CD4-positive, alpha-beta T cell treated with Interleukin-4 for 1 hour (primary cell): ENCODE measurements at places on chromosomes 4 and X.

DNA sequence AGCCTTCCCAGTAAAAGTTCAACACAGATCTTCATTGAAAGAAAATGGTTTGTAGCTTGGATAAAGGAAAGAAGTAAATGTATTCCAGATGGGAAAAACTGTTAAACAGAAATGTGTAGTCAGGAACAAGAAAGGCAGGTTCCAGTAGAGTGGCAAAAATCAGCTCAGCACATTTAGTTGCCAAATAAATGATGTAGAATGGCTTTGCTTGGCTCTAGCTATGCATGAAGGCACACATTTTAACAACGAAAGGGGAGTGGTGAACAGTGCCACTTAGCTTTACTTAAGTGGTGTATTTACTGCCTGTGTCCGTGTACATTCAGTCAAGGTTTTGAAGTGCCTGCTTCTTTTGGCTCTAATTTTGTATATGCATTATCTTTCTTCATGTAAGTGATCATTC, 644.5 kb upstream of the ATOH1 start:
- DNase-seq: no peak

DNA sequence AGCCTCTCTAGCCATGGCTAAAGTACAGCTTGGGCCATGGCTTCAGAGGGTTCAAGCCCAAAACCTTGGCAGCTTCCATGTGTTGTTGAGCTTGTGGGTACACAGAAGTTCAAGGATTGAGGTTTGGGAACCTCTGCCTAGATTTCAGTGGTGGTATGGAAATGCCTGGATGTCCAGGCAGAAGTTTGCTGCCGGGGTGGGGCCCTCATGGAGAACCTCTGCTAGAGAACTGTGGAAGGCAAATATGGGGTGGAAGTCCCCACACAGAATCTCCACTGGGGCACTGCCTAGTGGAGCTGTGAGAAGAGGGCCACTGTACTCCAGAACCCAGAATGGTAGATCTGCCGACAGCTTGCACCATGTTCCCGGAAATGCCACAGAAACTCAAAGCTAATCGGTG, 59.5 kb downstream of the NEXMIF start:
- no peak for DNase-seq

DNA sequence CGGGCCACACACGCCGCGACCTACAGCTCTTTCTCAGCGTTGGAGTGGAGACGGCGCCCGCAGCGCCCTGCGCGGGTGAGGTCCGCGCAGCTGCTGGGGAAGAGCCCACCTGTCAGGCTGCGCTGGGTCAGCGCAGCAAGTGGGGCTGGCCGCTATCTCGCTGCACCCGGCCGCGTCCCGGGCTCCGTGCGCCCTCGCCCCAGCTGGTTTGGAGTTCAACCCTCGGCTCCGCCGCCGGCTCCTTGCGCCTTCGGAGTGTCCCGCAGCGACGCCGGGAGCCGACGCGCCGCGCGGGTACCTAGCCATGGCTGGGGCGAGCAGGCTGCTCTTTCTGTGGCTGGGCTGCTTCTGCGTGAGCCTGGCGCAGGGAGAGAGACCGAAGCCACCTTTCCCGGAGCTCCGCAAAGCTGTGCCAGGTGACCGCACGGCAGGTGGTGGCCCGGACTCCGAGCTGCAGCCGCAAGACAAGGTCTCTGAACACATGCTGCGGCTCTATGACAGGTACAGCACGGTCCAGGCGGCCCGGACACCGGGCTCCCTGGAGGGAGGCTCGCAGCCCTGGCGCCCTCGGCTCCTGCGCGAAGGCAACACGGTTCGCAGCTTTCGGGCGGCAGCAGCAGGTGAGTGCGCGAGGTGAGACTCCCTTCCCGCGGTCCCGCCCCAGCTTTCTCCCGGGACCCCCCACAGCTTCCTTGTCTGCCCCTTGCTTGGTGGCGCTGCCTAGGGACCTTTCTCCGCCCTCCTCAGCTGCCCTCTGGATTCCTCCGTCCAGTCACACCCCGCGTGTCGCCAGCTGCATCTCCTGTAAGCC, 678 bp downstream of the BMP3 start:
- no peak for DNase-seq

- DNase-seq: no peak
Measured at GRCh38 chr4:78079726-78080430, 22.8 kb downstream of the FRAS1 start.

DNA sequence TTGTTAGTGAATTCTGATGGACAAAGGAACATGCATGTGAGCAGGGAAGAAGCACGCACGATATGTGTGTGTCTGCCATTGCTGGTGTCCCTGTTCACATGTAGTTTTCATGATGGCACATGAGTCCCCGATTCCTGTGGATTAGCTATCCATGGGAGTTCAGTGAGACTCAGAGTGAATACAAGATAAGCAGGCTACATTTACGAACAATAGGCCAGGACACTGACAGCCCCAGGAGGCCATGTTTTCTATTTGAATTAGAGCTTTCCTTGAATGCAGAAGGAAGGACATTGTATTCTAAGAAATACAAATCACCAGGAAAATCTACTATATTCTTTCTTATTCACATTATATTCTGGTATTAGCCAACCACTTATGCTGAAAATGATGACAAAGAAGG, 171.4 kb downstream of the PPP1R2C start:
- no peak for DNase-seq

DNA sequence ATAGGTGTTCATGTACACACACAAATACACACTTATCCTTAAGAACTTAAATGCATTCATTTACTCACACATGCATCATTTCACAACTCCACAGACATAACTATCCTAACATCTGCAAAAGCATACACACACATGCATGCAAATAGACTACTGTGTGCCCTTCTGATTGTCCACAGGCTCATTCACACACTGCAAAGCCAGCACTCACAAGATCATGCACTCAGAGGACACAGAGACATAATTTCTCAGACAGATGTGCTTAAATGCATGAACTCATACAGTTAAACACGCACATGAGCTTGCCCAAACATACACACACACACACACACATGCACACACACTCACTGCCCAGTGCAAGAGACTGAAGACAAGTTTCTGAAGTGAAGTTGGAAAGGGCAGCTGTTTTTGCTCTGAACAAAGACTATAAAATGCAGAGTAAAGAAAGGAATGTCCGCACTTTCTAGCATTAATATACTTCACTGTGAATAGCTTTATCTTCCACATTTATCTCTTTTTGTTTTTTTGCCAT, 1018.0 kb upstream of the HS3ST1 start:
- no peak for DNase-seq

DNA sequence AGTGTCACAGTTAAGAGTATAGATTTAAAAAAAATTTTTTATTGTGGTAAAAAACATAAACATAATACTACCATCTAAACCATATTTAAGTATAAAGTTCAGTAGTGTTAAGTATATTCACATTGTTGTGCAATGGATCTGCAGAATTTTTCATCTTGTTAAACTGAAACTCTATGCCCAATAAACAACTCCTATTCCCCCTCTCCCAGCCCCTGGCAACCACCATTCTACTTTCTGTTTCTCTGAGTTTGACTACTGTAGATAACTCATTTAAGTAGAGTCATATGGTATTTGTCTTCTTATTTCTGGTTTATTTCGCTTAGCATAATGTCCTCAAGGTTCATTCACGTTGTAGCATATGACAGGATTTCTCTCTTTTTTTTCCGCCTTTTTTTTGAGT, 112.4 kb downstream of the PTTG2 start:
- DNase-seq: no peak

GRCh38 chrX:14291666-14292500, 237.5 kb upstream of the GLRA2 start:
- DNase-seq: no peak

DNA sequence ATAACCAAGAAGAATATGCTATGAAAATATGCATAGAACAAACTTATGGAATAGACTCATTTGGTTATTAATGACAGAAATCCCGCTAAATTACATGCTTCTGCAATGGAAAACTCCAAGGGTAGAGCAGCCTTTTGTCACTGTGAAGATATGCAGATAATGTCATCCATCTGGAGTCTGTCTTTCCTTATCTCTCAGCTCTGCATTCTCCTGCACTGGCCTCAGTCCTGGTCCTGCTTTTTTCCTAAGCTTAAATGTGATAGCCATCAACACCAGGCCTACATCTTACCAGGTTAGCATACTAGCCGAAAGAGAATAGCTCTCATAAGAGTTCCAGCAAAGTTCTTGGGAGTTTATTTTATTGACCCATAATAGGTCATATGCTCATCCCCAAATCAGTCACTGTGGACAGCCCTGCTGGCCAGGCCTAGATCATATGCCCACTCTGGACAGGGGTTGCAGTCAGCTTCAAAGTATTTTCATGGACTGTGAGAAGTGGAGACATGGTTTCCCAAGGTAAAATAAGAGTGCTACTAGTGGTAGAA, 86.5 kb upstream of the LEF1 start:
- DNase-seq: no peak

- no peak for DNase-seq
Measured at GRCh38 chr4:43990963-43991362, 457.6 kb downstream of the KCTD8 start.

GRCh38 chr4:92249541-92249940, 54.2 kb upstream of the GRID2 start:
- no peak for DNase-seq

- no peak for DNase-seq
Measured at GRCh38 chr4:183256343-183256742, 63.7 kb downstream of the CLDN22 start.

DNA sequence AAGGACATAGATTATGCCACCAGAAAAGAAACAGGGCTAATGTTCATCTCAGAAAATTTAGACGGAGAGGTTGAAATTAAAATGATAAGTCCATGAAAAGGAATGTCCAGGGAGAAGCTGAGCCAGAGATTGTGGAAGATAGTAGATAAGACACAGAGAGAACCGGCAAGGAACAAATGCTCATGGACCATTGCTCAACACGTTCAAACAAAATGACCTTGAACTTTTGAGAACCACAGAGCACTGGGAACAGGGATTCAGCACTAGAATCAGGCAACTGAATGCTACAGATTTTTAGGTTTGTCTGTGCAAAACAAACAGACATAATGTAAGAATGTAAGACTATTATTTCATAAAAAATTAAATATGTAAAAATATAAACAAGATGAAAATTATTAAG, 206.3 kb downstream of the PDGFC start:
- DNase-seq: no peak

DNA sequence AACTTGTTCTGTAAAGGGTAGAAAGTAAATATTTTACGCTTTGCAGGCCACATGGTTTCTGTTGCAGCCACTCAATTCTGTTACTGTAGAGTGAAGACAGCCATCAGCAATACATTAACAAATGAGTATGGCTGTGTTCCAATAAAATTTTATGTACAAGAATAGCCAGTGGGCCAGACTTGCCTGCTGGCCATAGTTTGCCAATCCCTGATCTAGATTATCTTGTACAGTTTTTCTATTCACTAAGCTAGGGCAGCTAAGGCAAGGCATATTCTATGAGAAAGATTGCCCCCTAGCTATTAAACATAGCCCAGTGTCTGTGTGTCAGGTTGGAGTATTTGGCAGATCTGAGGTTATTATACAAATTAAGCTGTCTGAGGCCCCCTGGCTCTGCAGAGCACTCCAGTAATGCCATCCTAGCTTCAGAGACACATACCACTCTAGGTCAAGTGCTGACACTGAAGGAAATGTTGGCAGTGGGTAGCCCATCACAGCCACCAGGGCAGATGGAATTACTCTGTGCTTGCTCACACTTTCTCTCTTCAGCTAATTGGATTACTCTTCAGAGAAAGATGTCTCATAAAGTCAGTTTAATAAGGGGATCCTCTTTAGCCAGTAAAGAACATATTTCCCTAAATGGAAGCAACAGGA, 40.7 kb downstream of the MTTP start:
- no peak for DNase-seq

- DNase-seq: no peak
Measured at GRCh38 chrX:67893931-67894330, 350.1 kb downstream of the AR start.

DNA sequence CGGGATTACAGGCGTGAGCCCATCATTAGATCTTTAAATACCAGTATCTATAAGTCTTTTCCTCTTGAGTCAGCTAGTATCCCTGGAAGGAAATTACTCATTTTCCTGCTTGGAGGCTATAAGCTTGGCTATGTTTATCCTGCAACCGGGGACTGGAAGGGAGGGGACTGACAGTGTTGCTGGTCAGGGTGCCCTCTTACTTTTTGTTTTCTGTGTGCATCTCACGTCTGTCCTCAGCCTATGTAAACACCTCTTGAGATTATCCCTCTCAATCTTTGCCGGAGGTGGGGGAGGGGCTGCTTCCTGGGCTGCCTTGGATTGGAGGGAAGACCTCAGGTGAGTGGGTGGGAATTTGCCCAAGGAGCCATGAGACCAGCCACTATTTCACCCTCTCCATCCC, 37.0 kb downstream of the HTT start:
- DNase-seq: no peak

DNA sequence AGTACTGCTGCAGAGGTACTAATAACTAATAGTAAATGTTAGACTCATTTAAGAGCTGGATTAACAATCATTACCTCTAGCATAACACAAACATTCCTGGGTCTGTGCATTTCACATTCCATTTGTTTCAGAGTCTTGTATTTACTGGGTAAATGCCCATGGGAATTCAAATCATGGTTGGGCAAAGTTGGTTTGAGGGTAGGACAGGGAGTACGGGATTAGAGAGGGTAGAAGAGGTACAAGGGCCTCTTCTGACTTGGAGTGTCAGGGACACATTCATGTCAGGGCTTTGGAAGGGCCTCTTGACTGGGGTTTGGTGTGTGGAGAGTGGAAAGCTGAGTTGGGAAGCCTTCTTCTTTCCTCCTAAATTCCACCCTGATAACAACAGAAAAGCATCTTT, 65.9 kb downstream of the WWC2 start:
- DNase-seq: no peak

GRCh38 chr4:58510652-58511051, 1400.5 kb upstream of the IGFBP7 start:
- DNase-seq: no peak

DNA sequence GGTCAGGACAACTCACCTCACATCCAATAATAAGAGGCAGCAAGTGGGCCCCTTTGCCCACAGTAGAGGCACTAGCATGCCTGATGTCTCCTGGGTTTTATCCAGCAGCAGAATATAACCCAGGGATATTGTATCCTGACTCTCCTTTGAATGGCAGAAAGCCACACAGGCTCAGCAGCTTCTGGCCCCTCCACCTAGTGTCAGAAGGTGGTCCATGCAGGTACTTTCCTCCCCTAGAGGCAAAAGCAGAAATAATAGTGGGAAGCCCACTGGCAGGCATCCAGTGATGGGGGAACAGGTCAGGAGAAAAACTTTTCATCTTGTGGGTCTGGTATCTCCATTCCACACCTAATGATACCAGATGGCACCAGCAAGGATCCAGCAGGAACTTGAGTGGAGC, 75.5 kb upstream of the IRS4 start:
- no peak for DNase-seq

DNA sequence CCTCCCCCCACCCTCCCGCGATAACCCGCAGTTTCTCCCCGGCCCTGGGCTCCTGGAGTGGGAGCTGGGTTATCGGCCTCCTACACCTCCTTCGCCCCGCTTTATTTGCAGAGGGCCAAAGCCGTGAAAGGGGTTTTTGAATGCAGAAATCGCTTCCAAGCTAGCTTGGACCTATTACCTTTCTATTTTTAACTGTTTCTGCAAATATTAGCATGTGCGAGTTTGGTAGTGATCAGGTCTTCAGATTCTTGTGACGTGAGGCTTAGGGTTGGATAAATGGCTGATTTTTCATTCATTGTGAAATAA, 1.3 kb downstream of the USP9X start:
- no peak for DNase-seq

GRCh38 chrX:16979226-16979625, 32.8 kb downstream of the REPS2 start:
- DNase-seq: no peak
